ENCODE measurements at places on chromosomes 5 and 9.

DNA sequence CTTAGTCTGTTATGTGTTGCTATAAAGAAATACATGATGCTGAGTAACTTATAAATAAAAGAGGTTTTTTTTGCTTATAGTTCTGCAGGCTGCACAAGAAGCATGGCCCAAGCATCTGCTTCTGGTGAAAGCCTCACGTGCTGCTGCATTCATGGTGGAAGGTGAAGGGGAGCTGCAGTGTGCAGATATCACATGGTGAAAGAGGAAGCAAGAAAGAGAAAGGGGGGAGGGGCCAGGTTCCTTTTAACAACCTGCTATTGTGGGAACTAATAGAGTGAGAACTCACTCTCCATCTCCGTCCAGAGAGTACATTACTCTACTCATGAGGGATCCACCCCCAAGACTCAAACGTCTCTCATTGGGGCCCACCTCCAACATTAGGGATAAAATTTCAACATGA, 12.5 kb upstream of the PARP8 start:
- no peak for DNase-seq

DNA sequence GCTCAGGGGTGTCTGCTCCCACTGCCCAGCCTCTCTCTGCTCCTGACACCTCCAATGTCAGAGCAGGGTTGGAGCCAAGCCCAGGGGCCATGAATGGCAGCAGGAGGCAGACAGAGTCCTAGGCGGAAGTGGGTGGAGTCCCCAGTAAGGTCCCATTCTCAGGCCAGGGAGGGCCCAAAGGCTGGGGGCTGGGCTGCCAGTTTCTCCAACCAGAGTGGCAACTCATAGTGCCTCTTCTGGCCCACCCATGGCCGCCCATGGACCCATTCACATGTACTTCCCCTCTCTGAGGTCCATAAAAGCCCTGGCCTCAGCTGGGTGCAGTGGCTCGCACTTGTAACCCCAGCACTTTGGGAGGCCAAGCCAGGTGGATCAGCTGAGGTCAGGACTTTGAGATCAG, 261.8 kb upstream of the TNC start:
- no peak for DNase-seq

DNA sequence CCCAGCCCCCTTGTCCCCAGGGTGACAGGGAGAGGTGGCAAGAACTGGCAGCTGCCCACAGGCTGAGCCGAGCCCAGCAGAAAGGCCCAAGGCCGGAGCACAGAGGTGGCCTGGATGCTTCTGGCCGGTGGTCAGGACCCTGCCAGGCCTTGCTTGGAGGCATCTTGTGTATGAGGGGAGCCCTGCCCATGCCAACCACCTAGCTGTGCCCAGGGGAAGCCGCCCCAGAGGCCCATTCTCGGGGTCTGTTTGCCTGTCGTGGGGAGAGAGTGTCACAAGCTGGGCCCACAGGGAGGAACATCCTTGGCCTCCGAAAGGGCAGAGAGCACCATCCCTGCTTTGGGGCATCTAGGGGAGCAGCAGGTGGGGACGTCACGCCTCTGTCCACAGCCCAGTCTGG, 10.0 kb downstream of the NKD2 start:
- no peak for DNase-seq

DNA sequence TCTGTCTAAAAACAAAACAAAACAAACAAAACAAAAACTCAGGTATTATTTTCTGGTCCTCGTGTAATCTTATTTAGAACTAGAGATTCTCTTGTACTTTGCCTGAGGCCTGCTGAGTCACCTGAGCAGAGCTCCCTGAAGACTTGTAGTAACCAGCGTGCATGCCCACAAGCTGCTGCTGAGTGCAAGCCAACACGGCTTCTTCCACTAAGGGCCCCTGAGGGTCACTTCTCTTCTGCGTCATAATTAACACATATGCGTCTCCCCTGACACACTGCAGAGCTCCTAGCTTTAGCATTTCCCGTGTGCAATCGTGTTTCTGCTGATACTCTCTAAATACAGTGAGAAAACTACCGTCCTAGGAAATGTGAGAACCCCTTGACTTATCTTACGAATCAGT, 10.9 kb upstream of the NDFIP1 start:
- no peak for DNase-seq

- DNase-seq = no peak
These were observed 12.5 kb downstream of the HAPLN1 start for GRCh38 chr5:83708170-83708569.

GRCh38 chr5:65734921-65735320, 12.9 kb downstream of the NLN start:
- DNase-seq = no peak

GRCh38 chr5:172559004-172559932, 81.8 kb upstream of the NEURL1B start:
- DNase-seq = no peak

DNA sequence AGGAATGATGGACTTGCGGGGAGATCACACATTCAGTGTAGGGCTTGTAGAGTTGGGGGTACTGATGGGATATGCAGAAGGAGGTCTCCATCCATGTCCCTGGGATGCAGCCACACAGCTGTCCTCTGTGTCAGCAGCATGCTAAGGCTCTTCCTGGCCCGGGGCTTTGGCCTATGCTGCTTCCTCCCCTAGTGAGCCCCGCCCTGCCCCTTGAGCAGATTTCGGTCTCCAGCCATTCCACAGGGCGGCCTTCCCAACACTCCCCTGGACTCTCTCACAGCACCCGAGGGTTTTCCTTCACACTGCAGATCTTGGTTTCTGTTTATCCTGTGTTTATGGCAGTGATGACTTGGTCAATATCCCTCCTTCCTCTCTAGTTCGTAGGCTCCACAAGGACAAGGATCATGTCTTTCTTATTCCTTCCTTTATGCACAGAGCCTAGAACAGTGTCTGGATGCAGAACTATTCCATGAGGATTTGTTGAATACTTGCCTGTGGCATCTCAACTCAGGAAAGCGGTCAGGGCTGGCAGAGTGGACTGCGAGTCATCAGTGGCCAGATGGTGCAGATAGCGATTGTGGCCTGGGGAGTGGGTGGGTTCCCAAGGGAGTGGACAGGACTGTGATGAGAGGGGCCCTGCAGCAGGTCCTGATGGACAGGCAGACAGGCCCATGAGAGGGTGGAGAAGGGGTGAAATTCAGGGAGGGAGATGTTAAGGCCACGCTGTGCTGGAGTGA, 114.2 kb downstream of the RGS3 start:
- no peak for DNase-seq

GRCh38 chr9:6219981-6220380, 4.4 kb downstream of the IL33 start:
- DNase-seq = no peak

- DNase-seq = no peak
These were observed 117.2 kb downstream of the SPATA31D1 start for GRCh38 chr9:82105729-82106128.

GRCh38 chr9:35026671-35027070, 37.1 kb downstream of the DNAJB5 start:
- DNase-seq = no peak
